Fibroblast of skin of back (primary cell): ENCODE measurements at places on chromosomes 6 and 20.

DNA sequence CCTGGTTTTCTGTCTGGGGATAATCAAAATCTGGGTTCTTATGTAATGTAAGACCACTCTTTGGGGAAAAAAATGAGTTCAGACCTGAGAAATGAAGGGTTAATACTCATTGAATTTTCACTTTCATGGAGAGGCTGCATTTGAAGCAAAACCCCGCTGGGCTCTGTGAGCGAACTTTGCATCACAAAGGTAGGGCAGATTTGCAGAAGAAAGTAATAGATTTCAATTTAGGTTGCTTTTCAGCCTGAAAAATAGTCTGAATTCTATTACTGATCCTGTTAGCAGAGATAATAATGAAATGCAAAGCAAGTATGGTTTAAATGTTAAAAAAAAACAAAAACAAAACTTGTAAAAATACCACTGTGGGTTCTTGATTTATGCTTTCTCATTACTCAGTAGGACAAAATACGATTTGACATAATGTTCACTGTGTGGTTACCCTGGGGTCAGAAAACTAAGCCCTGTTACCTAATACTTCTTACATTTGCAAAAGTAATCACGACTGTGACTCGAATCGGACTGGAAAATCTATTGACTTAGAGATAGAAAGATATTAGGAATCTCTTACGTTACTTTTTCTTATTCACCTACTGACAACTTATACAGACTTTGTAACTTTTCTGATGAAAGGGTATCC lies 72.2 kb downstream of the UST start:
- DNase-seq: no peak

DNA sequence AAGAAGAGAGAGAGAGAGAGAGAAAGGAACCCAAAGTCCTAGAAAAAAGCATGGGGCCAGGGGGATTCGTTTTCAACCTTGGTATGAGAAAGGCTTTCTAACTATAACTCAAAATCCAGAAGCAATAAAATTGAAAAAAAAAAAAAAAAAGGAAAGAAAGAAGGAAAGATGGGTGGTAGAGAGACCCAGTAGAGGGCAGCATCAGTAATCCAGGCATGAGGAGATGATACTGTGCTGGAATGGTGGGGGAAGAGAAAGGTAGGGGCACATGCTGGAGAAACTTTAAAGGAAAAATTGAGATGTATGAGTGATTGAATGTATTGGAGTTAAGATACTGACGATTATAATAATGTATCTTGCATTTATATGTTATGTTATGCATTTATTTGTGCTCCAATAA lies 1040.7 kb upstream of the FLRT3 start:
- DNase-seq: no peak

DNA sequence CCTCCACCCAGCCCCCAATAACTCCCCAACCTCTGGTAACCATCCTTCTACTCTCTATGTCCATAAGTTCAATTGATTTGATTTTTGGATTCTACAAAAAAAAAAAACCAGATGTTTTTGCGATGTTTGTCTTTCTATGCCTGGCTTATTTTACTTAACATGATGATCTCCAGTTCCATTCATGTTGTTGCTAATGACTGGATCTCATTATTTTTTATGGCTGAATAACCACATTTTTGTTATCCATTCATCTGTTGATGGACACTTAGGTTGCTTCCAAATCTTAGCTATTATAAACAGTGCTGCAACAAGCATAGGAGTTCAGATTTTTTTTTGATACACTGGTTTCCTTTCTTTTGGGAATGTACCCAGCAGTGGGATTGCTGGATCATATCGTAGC lies 98.8 kb downstream of the LYRM2 start:
- DNase-seq: no peak

- no peak for DNase-seq
These were observed 10.4 kb upstream of the FKBPL start for GRCh38 chr6:32140420-32141046.

- DNase-seq: peak; percentile 63
These were observed 584 bp downstream of the KIF13A start for GRCh38 chr6:17986656-17987446.

DNA sequence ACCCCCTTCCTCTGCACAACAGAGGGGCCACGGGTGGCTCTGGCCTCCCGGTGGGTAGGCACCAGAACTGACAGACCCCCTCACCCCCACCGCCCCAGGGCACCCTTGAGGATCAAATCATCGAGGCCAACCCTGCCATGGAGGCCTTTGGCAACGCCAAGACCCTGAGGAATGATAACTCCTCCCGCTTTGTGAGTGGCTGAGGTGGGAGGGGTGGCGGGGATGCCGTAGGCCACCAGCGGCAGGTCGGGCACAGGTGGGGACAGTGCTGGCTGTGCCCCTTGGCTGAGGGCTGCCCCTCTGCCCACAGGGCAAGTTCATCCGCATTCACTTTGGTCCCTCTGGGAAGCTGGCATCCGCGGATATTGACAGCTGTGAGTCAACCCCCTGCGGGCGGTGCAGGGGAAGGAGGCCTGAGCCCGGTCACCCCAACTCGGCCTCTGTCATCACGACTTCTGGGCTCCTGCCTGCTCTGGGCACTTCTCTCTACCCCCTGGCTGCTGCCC lies 29.1 kb downstream of the MYH7B start:
- DNase-seq: no peak

- no peak for DNase-seq
These were observed 218.3 kb downstream of the ANKRD60 start for GRCh38 chr20:58010186-58010585.

- DNase-seq: peak; percentile 57
These were observed 4.5 kb downstream of the ACSS1 start for GRCh38 chr20:25053255-25054031.

DNA sequence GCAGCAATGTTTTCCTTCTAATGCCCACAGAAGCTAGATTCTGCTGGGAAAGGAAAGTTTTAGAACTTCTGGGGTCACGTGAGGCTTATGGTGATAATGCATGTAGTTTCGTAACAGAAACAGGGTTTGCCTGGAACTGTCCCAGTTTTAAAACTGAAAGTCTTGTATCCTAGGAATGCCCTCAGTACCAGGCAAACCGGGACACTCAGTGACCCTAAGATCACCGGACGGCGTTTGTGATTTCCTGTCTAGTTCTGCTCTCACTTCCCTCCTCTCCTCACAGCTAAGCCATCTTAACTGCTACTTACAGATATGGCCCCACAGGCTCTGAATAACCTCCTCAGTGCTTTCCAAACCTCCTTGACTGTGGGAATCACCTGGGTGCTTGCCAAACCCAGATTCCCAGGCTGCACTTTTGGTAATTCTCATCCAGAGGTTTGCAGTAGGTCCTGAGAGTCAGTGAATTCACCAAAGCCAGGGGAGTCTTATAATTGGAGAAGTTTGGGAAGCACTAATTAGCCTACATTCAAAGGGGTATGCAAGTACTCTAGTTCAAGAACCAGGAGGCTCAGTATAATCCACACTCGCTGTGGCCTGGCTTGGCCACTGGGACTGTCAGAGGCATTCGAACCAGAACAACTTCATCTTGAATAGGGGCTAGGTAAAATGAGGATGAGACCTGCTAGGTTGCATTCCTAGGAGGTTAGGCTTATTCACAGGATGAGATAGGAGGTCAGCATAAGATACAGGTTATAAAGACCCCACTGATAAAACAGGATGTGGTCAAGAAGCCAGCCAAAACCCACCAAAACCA lies 231.6 kb upstream of the MYLIP start:
- DNase-seq: no peak

- DNase-seq: no peak
These were observed 31.3 kb downstream of the STX11 start for GRCh38 chr6:144181639-144182038.

- DNase-seq: no peak
These were observed 4.3 kb downstream of the MMP24OS start for GRCh38 chr20:35273449-35274171.

GRCh38 chr6:41584668-41585205 lies 38.6 kb downstream of the FOXP4 start:
- DNase-seq: no peak

DNA sequence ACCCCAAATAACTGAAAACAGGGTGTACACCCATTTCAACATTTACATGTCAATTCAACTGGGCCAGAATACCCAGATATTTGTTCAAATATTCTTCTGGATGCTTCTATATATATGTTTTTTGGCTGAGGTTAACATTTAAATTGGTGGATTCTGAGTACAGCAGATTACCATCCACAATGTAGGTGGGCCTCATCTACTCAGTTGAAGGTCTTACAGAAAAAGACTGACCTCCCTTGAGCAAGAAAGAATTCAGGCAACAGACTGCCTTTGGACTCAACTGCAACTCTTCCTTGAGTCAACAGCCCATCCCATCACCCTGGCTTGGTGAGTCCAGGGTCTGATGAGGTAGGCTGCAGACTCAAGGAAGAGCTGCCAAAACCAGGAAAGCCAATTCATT lies 84.1 kb downstream of the ATG5 start:
- DNase-seq: no peak

DNA sequence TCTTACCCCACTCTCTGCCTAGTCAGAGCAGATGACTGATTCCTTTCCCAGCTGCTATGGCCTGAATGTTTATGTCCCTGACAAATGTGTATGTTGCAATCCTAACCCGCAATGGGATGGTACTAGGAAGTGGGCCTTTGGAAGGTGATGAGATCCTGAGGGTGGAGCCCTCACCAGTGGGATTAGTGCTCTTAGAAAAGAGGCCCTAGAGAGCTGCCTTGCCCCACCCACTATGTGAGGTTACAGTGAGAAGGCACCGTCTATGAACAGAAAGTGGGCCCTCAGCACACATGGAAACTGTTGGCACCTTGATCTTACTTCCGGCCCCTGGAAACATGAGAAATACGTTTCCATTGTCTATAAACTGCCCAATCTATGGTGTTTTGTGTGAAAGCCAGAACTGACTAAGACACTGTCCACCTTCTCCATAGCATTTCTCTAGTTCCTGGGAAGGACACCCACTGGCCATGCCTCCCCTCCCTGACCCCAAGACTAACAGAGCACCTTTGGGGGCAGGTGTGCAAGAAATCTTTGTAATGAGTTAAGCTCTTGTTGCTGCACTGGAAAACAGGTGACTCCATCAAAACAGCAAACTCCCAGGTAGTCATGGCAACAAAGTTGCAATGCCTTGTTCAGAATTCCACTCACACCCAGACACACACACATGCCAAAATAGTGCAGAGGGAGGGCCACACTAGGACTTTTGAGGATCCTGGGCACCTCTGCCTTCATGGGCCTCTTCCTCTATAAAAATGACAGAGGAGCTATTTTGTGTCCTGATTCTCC lies 16.2 kb downstream of the GABRR2 start:
- DNase-seq: peak; percentile 11

GRCh38 chr6:89818977-89819335 lies 638 bp downstream of the MDN1 start:
- no peak for DNase-seq

DNA sequence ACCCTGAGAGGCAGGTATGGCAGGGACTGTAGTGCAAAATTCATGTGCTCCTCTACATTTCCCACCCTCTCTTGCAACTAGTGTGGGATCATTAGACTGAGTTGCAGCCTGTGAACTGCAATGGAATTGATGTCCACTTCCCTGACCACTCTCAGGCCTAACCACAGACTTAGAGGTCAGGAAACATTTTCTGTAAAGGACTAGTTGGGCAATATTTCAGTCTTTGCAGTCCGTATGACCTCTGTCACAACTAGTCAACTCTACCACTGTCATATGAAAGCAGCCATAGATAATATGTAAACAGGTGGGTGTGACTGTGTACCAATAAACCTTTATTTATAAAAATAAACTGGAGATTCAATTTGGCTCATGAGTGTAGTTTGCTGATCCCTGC lies 134.4 kb upstream of the TOP1 start:
- DNase-seq: no peak

GRCh38 chr6:105484238-105485161 lies 81.6 kb upstream of the PREP start:
- peak; percentile 52 for DNase-seq

- no peak for DNase-seq
These were observed 287.2 kb downstream of the RFPL4B start for GRCh38 chr6:112634376-112634775.

GRCh38 chr20:22217712-22218352 lies 366.5 kb downstream of the FOXA2 start:
- no peak for DNase-seq

DNA sequence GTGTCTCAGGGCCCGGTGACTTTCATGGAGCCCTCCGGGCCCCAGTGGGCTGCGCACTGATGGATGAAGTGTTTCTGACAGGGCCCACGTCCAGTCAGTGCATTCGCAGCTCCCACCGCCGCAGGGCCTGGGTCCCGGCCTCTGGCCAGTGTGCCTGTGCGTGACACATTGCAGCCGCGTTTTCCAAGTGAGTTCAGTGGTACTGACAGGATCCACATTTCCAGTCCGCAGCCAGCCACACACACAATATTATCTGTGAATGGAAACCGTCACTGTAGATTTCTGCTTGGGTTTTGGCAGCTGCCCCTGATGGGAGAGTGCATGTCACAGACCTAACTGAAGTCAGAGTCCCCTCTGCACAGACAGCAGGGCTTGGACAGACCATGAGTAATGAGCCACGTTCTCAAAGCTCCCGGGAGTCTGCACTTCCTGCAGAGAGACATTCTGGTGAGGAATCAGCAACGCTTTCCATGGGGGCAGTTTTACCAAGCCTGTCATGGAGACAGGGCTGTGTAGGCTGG lies 171.4 kb downstream of the MYLK4 start:
- peak; percentile 80 for DNase-seq

DNA sequence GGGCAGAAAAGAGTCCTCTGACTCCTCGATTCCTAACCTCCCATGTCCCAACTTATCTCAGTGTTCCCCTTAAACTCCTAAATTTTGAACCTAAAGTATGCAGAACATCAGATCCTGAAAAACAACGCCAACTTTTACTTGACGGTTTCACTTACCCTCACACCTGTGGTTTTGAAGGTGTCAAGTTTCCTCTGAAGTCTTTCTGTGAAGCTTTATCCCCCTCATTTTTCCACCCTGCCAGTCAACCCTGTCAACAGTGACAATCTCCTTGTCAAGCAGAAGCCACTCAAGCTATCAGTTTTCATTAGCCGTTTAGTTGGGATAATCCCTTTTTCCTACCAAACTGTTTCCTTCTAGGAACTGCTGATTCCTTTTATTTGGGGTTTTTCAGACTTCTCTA lies 245.4 kb upstream of the PREP start:
- no peak for DNase-seq

DNA sequence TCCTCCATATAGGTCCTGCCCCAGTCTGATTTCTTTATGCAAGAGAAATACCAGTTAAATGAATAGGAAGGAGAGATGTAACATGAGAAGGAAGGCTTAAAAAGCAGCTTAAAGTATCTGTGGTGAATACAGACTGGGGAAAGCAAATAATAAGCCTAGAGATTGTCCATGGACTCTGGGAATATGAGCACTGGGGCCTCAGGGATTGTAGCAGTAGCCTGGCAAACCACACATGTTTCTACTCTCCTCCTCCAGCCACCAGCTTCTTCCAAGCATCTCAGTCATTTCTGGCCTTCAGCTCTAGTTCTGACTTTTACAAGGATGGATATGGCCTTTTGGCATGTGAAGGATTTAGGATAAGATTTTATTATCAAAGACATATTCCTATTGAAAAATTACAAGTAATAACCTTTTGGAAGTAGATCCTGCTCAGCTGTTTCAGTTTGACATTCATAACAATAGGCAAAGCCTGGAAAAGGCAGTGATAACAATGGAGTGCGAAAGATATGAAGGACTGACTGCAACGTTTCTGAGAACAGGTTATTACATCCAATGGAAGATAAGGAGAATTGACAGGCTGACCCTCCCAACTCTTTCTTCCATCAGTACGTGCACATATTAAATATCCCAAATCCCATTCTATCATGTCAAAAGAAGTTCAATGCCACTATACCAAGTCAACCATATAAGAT lies 41.6 kb downstream of the CYP39A1 start:
- DNase-seq: no peak
